CD14-positive monocyte (primary cell): ENCODE measurements at places on chromosomes 1 and 21. TPM values are rescaled to one million over a fixed set of nuclear protein-coding genes. Genes with fewer than 3 reads are reported as not detected.

- no peaks in the 10 kb centered on the region for H3K36me3 ChIP-seq
- no peaks in the 10 kb centered on the region for H3K4me1 ChIP-seq
- no peak overlapping the region for H3K27ac ChIP-seq
- no peak overlapping the region for H3K4me3 ChIP-seq
- H3K27me3 ChIP-seq, result no peaks in the 10 kb centered on the region
- DNase-seq, result no peak
Measured at GRCh38 chr1:55716610-55717009, 501.4 kb upstream of the USP24 start.

DNA sequence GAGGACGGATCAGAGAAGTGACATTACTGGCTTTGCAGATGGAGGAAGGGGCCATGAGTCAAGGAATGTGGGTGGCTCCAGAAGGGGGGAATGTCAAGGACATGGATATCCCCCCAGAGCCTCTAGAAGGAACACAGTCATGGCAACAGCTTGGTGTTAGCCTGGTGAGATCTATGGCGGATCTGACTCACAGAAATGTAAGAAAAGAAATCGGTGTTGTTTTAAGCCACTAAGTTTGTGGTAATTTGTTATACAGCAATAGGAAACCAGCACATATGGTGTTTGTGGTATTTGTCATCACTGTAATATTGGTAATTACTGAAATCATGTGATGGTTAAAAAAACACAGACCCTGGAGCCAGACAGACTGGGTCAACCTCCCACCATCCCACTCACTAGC is 236.2 kb downstream of the SETD4 start:
- H3K27ac ChIP-seq, result no peak overlapping the region
- no peaks in the 10 kb centered on the region for H3K4me1 ChIP-seq
- no peaks in the 10 kb centered on the region for H3K36me3 ChIP-seq
- DNase-seq, result no peak
- no peaks in the 10 kb centered on the region for H3K27me3 ChIP-seq

DNA sequence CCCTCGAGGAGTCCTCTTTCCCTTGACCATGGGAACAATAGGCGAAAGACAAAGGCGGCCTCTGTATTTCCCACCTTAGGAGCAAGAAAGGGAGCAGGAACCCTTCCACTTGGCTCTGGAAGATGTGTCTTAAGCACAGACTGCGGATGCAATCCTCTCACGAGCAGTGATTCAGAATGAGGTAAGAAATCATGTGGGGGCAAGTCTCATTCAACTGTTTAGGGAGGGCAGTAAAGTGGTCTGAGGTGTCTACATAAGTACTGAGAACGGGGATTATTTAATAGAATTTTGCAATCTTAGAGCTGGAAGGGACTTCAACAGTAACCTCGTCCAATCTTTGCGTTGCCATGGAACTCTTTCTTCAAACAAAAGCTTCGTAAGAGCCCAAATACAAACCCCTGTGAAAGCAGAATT is 1.6 kb upstream of the DYRK3 start:
- peaks cover 18% of the 10 kb centered on the region for H3K4me1 ChIP-seq
- peak; percentile 29 for DNase-seq
- no peak overlapping the region for H3K27ac ChIP-seq
- H3K4me3 ChIP-seq, result no peak overlapping the region

DNA sequence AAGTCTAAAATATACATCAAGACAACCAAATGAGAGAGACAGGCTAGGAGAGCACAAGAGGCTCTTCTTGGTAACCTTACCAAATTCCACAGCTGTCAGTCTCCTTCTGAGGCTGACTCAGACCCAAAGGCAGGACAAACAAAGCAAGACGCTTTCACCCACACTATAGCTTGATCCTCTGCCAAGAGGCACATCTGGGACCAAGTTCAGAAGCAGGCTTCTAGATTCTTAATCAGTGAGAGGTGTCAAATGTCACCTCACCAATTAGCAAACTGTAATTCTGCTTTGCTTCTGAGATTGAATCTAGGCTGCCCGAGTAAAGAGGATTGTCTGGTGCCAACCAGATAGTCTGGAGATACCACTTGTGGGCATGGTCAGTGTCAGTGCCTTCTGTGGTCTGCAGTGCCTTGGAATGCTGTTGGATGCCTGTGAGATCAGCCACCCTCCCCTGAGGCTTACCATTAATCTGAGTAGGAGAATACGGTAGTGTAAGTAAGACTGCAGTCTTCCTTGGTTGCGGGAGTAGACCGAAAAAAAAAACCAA is 151.0 kb downstream of the FMN2 start:
- no peaks in the 10 kb centered on the region for H3K27me3 ChIP-seq
- H3K4me3 ChIP-seq, result no peak overlapping the region
- no peak overlapping the region for H3K27ac ChIP-seq
- H3K36me3 ChIP-seq, result no peaks in the 10 kb centered on the region

DNA sequence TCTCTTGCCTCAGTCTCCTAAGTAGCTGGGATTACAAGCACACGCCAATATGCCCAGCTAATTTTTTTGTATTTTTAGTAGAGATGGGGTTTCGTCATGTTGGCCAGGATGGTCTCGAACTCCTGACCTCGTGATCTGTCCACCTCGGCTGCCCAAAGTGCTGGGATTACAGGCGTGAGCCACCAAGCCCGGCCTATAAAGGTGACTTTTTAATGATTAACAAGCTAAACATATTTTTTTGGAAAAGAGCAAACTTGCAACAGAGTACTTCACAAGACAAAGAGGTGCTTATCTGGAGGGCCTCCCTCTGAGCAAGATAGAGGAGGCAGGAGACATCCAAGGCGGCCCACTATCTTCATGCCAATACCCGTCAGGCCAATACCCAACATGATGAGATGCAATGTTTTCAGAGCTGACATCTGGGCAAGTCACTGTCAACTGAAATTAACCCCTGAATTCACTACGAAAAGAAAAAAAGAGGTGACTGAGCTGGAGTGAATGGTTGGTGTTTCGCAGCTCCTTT is 10.5 kb downstream of the BCAR3 start:
- peaks cover 26% of the 10 kb centered on the region for H3K4me1 ChIP-seq
- DNase-seq, result no peak
- no peaks in the 10 kb centered on the region for H3K27me3 ChIP-seq
- no peak overlapping the region for H3K27ac ChIP-seq

GRCh38 chr1:213292614-213293013 is 241.6 kb downstream of the RPS6KC1 start:
- H3K27me3 ChIP-seq, result no peaks in the 10 kb centered on the region
- H3K27ac ChIP-seq, result no peak overlapping the region
- H3K4me1 ChIP-seq, result no peaks in the 10 kb centered on the region
- H3K4me3 ChIP-seq, result no peak overlapping the region
- no peaks in the 10 kb centered on the region for H3K36me3 ChIP-seq
- no peak for DNase-seq

DNA sequence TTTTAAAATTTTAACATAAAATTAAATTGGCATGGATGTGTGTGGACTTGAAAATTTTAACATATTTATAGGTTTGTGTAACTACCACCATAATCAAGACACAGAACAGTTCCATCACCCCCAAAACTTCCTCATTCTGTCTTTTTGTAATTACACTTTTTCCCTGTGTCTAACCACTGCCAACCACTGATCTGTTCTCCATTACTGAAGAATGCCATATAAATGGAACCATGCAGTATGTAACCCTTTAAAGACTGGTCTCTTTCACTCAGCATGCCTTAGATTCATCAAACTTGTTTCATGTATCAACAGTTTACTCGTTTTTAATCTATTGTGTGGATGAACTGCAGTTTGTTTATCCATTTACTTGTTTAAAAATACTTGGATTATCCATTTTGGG is 13.0 kb upstream of the AHCYL1 start:
- no peak overlapping the region for H3K4me3 ChIP-seq
- no peak for DNase-seq
- H3K27me3 ChIP-seq, result no peaks in the 10 kb centered on the region
- no peaks in the 10 kb centered on the region for H3K4me1 ChIP-seq
- no peaks in the 10 kb centered on the region for H3K36me3 ChIP-seq
- H3K27ac ChIP-seq, result no peak overlapping the region

DNA sequence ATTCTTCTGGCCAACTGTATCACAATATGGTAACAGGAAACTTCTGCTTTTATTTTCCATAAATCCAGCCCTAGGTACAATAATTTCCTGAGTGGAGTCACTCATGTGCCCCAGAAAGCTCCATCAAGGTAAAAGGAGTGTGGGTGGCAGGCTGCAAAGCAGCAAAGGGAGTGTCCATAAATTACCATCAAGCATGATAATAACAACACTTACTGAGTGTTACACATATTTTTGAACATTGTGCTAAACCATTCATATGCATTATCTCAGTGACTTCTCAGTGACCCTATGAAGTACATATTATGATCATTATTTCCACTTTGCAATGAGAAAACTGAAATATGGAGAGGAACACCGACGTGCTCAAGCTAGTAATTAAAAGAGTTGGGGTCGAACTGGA is 149.2 kb upstream of the PLXNA2 start:
- H3K4me1 ChIP-seq, result no peaks in the 10 kb centered on the region
- no peaks in the 10 kb centered on the region for H3K36me3 ChIP-seq
- H3K27me3 ChIP-seq, result no peaks in the 10 kb centered on the region
- H3K27ac ChIP-seq, result no peak overlapping the region
- no peak overlapping the region for H3K4me3 ChIP-seq
- no peak for DNase-seq

- H3K4me3 ChIP-seq, result no peak overlapping the region
- H3K27me3 ChIP-seq, result no peaks in the 10 kb centered on the region
- no peak overlapping the region for H3K27ac ChIP-seq
- no peak for DNase-seq
Measured at GRCh38 chr1:25651036-25651640, 34.5 kb downstream of the MAN1C1 start.

DNA sequence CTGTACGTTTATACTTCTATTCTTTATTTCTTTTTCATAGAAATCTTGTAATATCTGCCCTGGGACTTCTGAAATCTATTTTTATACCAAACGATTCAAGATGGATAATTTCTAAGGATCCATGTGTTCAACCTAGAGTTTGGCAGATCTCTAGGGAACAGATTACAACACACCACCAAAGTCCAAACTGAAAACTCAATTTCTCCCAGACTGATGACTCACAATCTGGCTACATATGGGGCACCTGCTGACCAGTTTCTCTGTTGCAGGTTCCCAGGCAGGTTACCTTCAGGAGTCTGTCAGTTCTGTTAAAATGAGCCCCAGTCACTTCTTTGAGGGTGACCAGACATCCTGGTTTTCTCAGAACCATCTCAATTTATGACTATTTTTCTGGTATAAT is 439.4 kb downstream of the GPATCH2 start:
- no peak overlapping the region for H3K4me3 ChIP-seq
- no peak for DNase-seq

DNA sequence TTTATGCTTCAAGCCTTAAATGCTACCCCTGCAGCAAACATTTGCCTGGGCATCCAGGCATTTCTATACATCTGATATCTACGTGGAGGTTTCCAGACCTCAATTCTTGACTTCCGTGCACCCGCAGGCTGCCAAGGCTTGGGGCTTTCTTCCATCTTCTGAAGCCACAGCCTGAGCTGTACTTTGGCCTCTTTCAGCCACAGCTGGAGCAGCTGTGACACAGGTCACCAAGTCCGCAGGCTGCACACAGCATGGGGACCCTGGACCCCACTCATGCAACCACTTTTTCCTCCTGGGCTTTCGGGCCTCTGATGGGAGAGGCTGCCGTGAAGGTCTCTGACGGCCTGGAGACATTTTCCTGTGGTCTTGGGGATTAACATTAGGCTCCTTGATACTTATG is 5.4 kb upstream of the HAO2 start:
- H3K4me1 ChIP-seq, result no peaks in the 10 kb centered on the region
- no peak overlapping the region for H3K4me3 ChIP-seq
- no peaks in the 10 kb centered on the region for H3K27me3 ChIP-seq
- no peak for DNase-seq

DNA sequence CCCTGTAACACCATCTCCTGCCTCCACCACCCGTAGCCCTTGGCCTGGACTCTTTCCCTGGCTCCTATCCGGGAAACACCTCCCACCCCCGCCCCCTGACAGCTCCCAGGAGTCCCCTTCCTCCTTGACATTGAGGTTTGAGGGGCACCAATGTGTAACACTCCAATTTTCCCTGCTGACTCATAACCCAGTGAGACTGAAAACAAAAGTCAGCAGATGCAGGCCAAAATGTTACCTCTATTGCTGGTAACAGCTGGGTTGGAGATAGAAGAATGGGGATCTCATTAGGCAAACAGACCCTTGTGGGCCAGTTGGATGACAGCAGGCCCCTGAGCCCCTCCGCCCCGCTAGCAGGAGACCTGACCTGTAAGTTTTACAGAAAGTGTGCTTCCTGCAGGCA is 237.2 kb downstream of the KAZN start:
- no peaks in the 10 kb centered on the region for H3K36me3 ChIP-seq
- no peak overlapping the region for H3K27ac ChIP-seq
- H3K4me3 ChIP-seq, result no peak overlapping the region
- H3K27me3 ChIP-seq, result no peaks in the 10 kb centered on the region

DNA sequence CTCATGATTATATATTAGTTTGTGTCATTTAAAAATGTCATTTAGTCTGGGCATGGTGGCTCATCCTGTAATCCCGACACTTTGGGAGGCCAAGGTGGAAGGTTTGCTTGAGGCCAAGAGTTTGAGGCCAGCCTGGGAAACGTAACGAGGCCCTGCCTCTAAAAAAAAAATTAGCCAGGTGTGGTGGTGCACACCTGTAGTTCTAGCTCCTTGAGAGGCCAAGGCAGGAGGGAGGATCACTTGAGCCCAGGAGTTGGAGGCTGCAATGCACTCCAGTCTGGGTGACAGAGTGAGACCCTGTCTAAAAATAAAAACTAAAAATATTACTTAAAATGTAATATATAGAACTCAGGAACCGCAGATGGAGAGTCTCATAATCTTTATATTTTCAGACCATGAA is 34.6 kb downstream of the RUNX3 start:
- peaks cover 4% of the 10 kb centered on the region for H3K27me3 ChIP-seq
- H3K4me3 ChIP-seq, result no peak overlapping the region
- no peak for DNase-seq
- H3K27ac ChIP-seq, result no peak overlapping the region
- no peaks in the 10 kb centered on the region for H3K36me3 ChIP-seq
- H3K4me1 ChIP-seq, result no peaks in the 10 kb centered on the region

The MACF1 gene
- 3.4 TPM for polyA plus RNA-seq

The FAM131C gene
- polyA plus RNA-seq, result not detected

The FMO1 gene
- not detected in 2 replicates for polyA plus RNA-seq

The DMRTA2 gene
- not detected for polyA plus RNA-seq

The MTARC1 gene
- 70.9 TPM for polyA plus RNA-seq

The RHD gene
- polyA plus RNA-seq, result not detected in 2 replicates

The ILDR2 gene
- not detected in 2 replicates for polyA plus RNA-seq

The TMIGD3 gene
- polyA plus RNA-seq, result 0.65 and 2.0 TPM in 2 replicates

The LCE1B gene
- not detected in 2 replicates for polyA plus RNA-seq

The UMODL1 gene
- polyA plus RNA-seq, result not detected

The GTF2B gene
- 39.2 TPM for polyA plus RNA-seq

The IFI44 gene
- polyA plus RNA-seq, result 35.5 TPM

The TSPAN2 gene
- 20.6 TPM for polyA plus RNA-seq
